ENCODE measurements at places on chromosomes 1 and 21.

DNA sequence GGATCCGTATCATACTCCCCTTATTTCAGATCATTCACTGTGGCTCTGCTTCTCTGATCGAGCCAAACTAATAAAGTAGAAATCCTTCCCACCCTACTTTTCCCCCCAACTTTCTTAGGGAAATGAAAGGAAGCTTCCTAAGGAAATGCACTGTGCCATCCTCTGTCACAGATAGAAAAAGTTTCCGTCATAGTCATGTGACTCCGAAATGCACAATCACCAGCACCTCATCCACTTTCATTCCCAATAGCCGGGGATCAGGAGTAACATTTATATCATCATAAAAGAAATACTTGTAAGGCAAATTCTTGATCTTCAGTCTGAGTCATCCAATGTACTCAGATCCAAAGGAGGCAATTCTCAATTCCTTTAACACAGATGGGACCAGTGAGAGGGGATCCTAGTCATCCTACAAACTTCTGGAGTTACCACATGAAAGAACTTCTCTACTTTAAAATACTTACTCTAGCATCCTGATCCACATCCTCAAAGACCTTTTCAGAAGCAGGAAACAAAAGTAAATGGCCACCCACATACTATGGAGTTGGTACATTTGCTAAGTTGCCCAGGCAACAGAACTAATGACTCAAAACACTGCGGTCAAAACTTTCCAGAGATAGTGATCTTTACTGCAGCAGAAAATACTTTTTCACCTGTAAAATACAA is 97.8 kb upstream of the ZC3H11B start:
- no peak for DNase-seq

- DNase-seq = no peak
These were observed 22.3 kb downstream of the SLC9A1 start for GRCh38 chr1:27132624-27133023.

GRCh38 chr1:115222616-115223402 is 115.2 kb downstream of the NGF start:
- DNase-seq = no peak

- DNase-seq = no peak
These were observed 123.9 kb downstream of the CYYR1 start for GRCh38 chr21:26449161-26449560.

DNA sequence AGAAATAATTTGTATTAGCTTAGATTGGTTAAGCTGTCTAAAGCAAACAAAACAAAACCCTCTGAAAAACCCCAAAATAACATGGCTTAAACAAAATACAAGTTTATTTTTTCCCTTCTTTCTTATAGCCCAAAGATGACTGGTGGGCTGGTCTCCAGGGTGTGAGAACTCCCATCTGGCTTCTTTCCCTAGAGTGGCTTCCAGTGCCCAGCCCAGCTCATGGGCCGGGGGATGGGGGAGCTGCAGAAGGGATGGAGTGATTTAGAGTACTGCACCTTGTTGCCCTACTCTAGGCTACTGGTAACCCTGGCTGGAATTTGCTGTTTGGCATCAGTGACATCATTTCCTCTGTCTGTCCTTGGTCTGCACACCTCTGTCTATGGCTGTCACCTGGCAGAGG is 223.0 kb downstream of the PBX1 start:
- DNase-seq = no peak

GRCh38 chr1:28954126-28954726 is 39.9 kb downstream of the EPB41 start:
- no peak for DNase-seq

DNA sequence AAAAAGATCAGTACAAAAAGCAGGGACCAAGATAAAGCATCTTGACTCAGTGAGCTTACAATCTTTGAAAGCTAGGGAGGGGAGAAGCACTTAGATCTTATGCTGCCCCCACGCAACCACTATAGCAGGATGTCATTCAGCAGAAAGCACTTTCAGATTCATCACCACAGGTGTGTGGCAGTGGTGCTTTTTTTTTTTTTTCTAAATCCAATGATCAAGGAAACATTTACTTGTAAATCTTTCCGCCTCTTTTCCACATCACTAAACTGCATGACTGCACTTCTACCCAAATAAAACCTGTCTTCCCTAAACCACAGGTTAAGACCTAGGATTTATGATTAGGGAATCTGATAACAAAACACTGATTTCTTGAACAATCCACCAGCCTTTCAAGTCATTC is 154.8 kb downstream of the SLC45A1 start:
- no peak for DNase-seq

DNA sequence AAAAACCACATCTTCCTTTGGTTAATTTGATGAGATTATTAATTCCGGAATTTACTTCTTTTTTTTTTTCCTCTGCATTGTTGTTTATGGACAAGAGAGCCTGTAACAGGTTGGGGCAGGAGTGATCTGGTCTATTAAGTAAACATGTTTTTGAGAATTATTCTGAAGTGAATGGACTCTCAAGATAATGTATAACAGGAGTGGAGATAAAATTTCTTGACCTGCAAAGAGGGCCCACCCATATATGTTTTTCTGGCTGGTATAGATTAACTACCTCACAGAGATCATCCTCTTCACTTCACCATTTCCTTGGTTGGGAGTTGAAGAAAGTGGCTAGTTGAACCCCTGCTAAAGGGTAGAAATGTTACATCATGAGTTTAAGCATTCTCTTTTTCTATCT is 10.7 kb downstream of the DDI2 start:
- no peak for DNase-seq

DNA sequence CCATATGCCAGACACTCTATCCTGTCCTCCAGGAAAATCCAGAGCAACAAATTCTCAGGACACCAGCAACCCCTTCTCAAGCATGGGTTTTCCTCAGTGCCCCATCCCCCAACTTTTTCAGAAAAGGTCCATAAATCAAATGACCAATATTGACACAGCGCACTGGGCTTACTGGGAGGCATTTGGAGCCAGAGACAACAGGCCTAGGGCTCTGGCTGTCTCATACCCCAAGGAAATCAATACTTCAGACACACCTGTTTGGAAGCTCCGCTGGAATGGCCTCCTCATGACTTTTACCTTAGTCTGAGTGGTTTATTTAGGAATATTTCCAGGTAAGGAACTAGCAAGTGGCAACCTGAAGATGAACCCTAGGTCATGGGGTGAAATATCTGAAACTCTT is 66.9 kb upstream of the TNR start:
- no peak for DNase-seq

DNA sequence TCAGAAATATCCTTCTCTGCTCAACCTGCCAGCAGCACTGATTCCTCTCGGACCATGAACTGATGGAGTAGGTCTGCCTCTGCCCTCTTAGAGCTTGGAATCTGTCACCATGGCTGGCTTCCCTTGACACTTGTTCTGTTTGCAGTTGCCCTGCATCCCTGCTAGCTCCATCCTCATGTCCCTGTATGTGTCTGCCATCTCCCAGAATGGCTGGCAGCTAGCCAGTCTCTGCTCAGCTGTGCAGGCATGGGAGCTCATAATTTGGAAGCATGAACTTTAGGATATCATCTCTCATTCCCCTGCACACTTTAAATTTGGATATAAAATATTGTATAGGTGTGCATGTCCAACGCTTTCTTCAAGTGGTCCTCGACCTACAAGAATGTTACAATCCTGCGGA is 95.4 kb downstream of the C1orf94 start:
- no peak for DNase-seq

Measured in AG09319 (cell line).